RWPE1 (cell line): ENCODE measurements at places on chromosomes 7 and 10.

GRCh38 chr10:613271-614138 lies 76.0 kb downstream of the DIP2C start:
- DNase-seq: peak; percentile 59

DNA sequence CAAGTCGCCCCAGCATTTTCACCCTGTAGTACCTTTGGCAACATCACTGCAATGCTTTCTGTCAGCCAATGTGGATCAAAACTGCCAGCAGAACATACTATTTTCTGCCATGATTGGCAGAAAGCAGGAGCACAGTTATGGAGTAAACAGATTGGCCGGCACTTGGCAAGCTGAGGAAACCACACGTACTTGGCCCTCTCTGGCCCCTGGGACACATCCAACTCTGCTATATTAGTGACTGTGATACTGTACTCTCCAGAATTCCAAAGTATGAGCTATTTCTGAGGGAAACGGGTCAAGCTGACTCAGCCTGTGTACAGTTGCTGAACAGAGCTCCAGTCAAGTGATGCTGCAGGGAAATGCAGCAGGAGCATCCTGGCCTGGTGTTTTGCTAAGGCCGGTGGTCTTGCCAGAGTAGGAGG lies 39.8 kb upstream of the LANCL2 start:
- DNase-seq: peak; percentile 17

GRCh38 chr10:30233186-30233959 lies 115.7 kb downstream of the MTPAP start:
- DNase-seq: no peak

GRCh38 chr7:14045651-14046050 lies 56.2 kb upstream of the ETV1 start:
- peak; percentile 53 for DNase-seq

GRCh38 chr10:129213256-129213655 lies 253.8 kb upstream of the MGMT start:
- no peak for DNase-seq

GRCh38 chr7:159008417-159008816 lies 136.2 kb downstream of the VIPR2 start:
- no peak for DNase-seq

DNA sequence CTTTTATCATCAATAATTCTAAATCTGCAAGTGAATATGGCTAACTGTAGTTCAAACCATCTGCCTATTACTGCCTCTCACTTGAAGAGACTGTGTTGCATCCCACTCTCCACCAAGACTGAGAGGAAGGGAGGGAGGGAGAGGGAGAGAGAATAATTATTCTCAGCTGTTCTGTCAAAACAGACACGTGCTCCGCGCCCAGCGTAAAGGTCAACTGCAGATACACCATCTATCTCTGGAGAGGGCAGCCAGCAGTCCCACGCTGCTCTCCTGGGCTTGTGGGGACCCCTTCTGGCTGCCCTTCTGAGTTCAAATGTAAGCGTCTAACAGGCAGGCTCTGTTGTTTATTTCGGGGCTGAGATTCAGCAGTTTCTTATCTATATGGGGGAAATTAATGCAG lies 625.5 kb upstream of the GALNT17 start:
- no peak for DNase-seq

DNA sequence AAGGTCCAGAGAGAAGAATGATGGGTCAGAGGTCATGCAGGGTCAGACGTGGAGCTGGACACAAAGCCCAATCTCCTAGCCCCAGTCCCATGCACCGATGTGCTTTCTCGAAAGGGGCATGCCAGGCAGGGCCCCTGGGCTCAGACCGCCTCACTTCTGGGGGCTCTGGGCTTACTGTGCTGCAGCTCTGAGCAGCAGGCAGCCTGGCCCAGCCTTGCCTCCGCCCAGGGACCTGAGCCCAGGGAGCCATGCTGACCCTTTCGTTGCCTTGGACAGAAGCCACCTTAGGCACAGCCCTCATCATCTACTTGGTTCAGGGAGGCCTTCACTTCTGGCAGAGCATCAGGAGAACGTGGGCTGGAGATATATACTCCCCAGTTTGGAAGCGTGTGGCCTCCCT lies 161.2 kb downstream of the GRK5 start:
- no peak for DNase-seq

DNA sequence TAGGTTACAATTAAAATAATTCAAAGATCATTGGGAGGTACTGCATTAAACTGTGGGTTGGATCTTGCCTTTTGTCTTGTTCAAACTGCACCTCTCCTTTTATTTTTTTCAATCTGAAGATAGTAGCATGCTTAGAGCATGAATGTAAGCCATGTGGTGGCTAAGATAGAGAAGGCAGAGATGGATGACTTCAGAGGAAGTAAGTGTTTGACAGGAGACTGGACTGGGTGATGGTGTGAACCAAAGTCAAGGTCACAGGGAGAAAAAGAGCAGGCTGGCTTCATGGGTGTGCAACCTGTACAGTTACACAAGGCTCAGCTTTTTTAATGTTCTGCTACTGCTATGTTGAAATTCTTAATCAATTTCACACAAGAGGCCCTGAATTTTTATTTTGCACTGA lies 85.6 kb downstream of the ZEB1 start:
- DNase-seq: no peak

DNA sequence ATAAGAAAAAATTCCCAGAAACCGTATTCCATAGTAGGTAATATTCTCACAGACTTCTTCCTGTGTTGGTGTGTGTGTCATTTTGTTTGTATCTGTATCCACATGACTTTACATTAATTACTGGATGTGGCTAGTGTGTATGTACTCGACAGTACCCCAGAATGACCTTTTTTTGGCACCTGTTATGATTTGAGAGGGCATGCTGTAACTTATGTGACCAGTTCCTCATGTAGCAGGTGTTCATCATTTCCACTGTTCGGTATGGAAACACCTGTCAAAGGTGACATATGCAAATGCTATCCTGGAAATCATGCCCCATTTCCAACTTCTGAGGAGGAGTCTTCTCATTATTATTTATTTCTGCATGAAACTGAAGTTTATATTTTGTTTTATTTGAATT lies 89.3 kb downstream of the ZMYND11 start:
- DNase-seq: no peak

- peak; percentile 77 for DNase-seq
Observed at GRCh38 chr7:115230882-115231571, 309.1 kb downstream of the MDFIC start.

DNA sequence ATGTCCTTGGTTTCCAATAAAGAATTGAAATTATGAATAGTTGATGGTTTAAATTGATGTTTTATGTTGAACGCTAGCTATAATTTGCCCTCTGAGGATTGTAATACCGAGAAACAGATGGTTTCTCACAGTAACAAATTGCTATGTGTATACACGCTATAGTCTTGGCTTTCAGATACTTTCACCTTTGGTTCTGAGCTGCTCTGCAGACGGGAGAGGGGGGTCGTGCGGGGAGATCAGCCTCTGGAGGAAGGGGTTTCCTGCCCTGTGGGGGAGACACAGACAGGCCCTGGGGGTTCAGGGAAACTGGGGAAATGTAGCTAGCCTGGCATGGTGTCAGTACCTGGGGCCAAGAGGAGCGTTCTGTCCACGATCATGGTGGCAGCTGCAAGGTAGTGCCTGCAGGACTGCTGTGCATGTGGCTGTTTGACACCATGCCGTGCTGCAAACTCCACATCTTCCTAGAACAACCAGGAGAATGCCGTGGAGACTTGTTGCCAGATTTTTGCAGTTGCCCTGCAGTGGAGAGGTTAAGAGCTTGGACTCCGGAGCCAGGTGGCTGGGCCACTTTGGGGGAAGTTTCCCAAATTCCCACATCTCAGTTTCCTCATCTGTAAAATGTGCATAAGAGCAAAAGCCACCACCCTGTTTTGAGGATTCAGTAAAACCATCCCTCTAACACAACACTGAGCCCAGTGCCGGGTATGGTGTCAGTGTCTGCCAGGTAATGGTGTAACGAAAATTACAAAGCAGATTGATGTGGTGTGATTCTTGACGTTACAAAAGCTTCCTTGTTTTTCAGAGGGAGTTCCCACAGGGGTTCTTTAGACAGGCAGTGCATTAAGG lies 167.9 kb downstream of the CUX1 start:
- no peak for DNase-seq

DNA sequence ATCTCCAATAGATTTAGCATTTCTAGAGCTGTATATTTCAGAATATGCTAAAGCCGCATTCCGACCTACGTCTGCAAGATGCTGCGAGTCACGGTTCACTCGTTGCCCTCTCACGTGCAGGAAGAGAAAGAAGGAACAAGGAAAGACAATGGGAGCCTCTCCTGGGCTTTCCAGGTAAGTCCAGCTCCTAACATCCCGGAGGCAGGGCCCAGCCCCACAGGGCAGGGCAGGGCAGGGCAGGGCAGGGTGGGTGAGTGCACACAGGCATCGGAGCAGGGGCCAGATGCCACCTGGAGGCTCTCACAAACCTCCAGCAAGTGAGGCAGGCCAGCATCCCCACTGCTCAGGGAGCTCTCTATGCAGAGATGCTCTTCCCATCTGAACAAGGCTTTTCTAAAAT lies 50.8 kb downstream of the VOPP1 start:
- peak; percentile 35 for DNase-seq

DNA sequence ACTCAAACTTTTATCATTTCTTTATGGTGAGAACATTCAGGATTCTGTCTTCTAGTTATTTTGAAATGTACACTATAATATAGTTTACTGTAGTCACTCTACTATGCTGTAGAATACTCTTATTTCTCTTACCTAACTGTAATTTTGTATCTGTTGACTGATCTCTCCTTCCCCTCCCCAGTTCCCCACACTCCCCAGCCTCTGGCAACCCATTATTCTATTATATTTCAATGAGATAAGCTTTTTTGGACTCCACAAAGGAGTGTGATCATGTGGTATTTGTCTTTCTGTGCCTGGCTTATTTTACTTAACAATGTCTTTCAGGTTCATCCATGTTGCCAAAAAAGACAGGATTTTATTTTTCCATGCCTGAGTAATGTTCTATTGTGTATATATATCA lies 71.4 kb upstream of the DYNC1I1 start:
- no peak for DNase-seq

DNA sequence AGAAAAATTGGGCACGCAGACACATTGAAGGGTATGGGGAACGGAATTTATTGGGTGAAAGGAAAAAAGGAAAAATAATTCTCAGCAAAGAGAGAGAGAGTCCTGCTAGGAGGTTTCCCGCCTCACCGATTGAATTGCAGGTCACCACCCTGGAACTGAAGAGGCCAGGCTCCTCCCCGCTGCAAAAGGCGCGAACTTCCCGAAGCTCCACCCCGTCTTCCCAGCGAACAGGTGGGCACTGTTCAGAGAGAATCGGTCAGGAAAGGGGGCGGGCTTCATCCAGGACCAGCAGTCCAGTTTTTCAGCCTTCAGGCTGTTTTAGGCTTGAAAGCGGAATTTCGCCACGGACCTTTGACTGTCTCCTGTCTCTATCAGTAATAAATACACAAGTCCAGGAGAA lies 27.3 kb upstream of the CADPS2 start:
- DNase-seq: no peak

DNA sequence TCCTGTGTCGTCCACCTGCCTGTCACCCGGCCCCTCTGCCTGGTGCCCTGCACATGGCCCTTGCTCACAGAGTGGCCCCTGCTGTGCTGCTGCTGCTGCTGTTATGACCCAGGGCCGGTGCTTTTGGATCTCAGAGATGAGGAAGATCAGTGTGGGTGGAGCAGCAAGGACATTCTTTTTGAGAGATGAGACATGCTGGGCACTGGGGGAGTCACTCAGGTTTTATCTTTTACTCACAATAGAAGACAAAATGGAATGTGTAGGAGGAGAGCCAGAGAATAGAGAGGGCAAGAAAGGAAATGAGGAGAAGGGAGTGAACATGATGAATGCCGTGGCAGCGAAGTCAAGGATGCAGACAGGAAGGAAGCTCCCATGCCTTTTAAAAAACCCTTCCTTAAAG lies 611.5 kb upstream of the DPP6 start:
- no peak for DNase-seq

- no peak for DNase-seq
Observed at GRCh38 chr10:75395066-75395931, 6.3 kb downstream of the ZNF503 start.

DNA sequence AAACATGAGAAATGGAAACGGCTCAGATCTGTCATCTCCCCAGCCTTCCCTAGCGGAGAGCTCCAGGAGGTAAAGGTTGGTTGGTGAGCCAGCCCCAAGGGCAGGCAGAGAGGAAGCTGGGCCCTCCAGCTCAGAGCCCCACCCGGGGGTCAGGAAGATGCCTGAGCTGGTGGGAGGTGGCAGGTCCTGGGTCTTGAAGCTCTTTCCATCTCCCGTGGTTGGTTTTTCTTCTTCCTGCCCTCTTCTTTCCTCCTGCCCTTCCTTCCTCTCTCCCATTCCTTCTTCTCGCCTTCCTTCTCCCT lies 384.2 kb upstream of the FOXK1 start:
- no peak for DNase-seq

DNA sequence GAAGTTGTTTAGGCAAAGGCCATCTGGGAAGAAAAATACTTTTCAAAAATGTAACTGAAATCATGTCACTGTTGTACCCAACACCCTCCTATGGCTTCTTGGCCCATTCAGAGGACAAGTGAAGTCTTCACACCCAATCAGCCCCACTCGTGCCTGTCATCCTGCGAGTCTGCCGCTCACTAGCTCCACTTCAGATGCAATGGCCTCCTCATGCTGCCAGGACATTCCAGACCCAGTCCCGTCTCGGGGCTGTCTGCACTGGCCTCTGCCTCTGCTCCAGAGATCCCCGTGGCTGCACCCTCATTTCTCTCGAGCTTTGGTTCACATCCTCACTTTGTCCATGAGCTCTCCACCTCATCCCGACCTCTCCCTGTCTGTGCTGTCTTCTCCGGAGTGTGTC lies 227.1 kb downstream of the KCNMA1 start:
- no peak for DNase-seq

DNA sequence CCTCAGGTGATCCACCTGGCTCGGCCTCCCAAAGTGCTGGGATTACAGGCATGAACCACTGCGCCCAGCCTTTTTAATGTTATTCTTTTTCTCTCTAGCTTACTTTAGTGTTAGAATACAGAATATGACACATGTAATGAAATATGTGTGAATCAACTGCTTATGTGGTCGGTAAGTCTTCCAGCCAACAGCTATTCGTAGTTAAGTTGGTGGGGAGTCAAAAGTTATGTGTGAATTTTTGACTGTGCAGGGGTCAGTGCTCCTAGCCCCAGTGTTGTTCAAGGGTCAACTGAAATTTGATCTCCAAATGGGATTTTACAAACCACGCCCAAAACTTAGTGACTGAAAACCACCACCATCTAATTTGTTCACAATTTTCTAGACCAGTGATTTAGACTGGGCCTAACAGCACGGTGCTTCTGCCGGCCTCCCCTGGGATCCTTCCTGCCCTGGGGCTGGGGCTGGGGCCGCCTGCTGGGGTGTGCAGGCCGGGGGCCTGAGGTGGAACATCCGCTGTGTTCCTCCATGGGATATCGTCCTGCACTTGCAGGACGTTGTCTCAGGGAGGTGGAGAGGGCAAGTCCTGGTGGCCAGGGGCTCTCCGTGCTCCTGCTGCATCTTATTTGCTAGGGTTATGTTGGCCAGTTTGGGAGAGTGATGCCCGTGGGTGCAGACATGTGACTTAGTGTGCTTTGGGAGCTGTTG lies 24.5 kb upstream of the GRB10 start:
- no peak for DNase-seq

DNA sequence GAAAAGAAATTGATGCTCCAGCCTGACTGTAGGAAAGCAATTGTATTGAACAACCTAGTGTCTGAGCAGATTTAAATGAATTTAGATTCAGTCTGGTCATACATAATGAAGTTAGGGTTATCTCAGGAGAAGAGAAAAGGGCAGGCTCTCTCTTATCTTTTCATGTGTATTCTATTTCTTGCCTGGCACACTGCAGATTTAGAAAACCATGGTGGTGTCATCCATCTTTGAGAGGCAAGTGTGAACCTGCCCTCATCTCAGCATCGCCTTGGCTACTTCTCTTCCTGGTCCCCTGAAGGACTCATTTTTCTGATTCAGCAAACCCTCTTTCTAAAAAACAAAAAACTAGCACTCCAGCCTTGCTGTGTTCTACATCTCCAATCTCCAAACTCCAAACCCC lies 137.7 kb downstream of the LRRC4 start:
- no peak for DNase-seq
